Vagina (tissue), 2 donors: ENCODE measurements at places on chromosomes 7 and 10. TPM values are rescaled to one million over a fixed set of nuclear protein-coding genes. Genes with fewer than 3 reads are reported as not detected.

CTNNA3 gene
- 0.98 TPM for total RNA-seq

ACSM6 gene
- not detected for total RNA-seq

SNX10 gene
- total RNA-seq = 5.2 TPM

PAX4 gene
- total RNA-seq = not detected

FAM25C gene
- total RNA-seq = not detected

SP4 gene
- 8.6 TPM for total RNA-seq

ASB15 gene
- not detected for total RNA-seq

NEUROD6 gene
- total RNA-seq = not detected

DYNC1I1 gene
- total RNA-seq = 12.0 TPM

CARD11 gene
- total RNA-seq = 2.9 TPM

ADRB1 gene
- total RNA-seq = not detected

CREB5 gene
- 23.1 TPM for total RNA-seq

CASP2 gene
- 24.8 TPM for total RNA-seq

ANXA8L1 gene
- total RNA-seq = 179 TPM

PGAM2 gene
- not detected for total RNA-seq

SLC18A3 gene
- 0.49 TPM for total RNA-seq

C10orf105 gene
- total RNA-seq = 0.49 TPM

AGAP3 gene
- total RNA-seq = 98.2 TPM

SLC25A13 gene
- total RNA-seq = 25.3 TPM

NUTM2E gene
- not detected for total RNA-seq

CTAGE15 gene
- not detected for total RNA-seq

SYNPO2L gene
- total RNA-seq = 0.49 TPM

TMEM120A gene
- 45.9 TPM for total RNA-seq

ZNF800 gene
- total RNA-seq = 31.9 TPM

PRSS2 gene
- total RNA-seq = not detected
